ENCODE measurements at places on chromosomes 4 and X. TPM values are rescaled to one million over a fixed set of nuclear protein-coding genes. Genes with fewer than 3 reads are reported as not detected.

The SLITRK2 gene
- polyA plus RNA-seq: 1.7 TPM

The ENAM gene
- 3.1 TPM for polyA plus RNA-seq

The PCDH11X gene
- 0.07 TPM for polyA plus RNA-seq

The PRDM8 gene
- polyA plus RNA-seq: 9.5 TPM

The REELD1 gene
- 0.33 TPM for polyA plus RNA-seq

The CHRDL1 gene
- polyA plus RNA-seq: 7.5 TPM

The SPANXC gene
- not detected for polyA plus RNA-seq

The MAGEA10 gene
- not detected for polyA plus RNA-seq

The REST gene
- 29.7 TPM for polyA plus RNA-seq

The GABRG1 gene
- not detected for polyA plus RNA-seq

The IL21 gene
- polyA plus RNA-seq: not detected

The SLC6A14 gene
- 0.53 TPM for polyA plus RNA-seq

The GPR119 gene
- polyA plus RNA-seq: not detected

The BEND4 gene
- polyA plus RNA-seq: 0.26 TPM

The TGIF2LX gene
- not detected for polyA plus RNA-seq

The CLDN22 gene
- not detected for polyA plus RNA-seq

The SPANXN3 gene
- not detected for polyA plus RNA-seq

The SPOCK3 gene
- polyA plus RNA-seq: 1.3 TPM

The ADH1B gene
- 13.9 TPM for polyA plus RNA-seq

The REPS2 gene
- 6.6 TPM for polyA plus RNA-seq

The HSFX2 gene
- not detected for polyA plus RNA-seq

The TMEM31 gene
- 0.88 TPM for polyA plus RNA-seq

The DMD gene
- polyA plus RNA-seq: 102 TPM

The FGF16 gene
- 2.4 TPM for polyA plus RNA-seq

The ERVMER34-1 gene
- polyA plus RNA-seq: 0.99 TPM

The PRSS48 gene
- polyA plus RNA-seq: not detected

The DDIT4L gene
- 6.0 TPM for polyA plus RNA-seq

The ALPK1 gene
- 7.4 TPM for polyA plus RNA-seq

The GAGE12H gene
- not detected for polyA plus RNA-seq

The RGN gene
- 2.1 TPM for polyA plus RNA-seq

The TRPC3 gene
- 0.59 TPM for polyA plus RNA-seq

The SLC9B1 gene
- polyA plus RNA-seq: 1.4 TPM

The USP26 gene
- not detected for polyA plus RNA-seq

The TEX13D gene
- polyA plus RNA-seq: 0.10 TPM

The PLAC1 gene
- 2.7 TPM for polyA plus RNA-seq

The NUDT6 gene
- 6.4 TPM for polyA plus RNA-seq

The ARMCX2 gene
- polyA plus RNA-seq: 158 TPM

The PNMA3 gene
- polyA plus RNA-seq: 1.0 TPM

The ATP6AP2 gene
- polyA plus RNA-seq: 75.1 TPM

The PDGFRA gene
- polyA plus RNA-seq: 81.1 TPM

The PLXNB3 gene
- polyA plus RNA-seq: 7.8 TPM

The GRIPAP1 gene
- 21.8 TPM for polyA plus RNA-seq

Measured in muscle of back (tissue), 13 donors.